ENCODE measurements at places on chromosomes 6 and 20.

DNA sequence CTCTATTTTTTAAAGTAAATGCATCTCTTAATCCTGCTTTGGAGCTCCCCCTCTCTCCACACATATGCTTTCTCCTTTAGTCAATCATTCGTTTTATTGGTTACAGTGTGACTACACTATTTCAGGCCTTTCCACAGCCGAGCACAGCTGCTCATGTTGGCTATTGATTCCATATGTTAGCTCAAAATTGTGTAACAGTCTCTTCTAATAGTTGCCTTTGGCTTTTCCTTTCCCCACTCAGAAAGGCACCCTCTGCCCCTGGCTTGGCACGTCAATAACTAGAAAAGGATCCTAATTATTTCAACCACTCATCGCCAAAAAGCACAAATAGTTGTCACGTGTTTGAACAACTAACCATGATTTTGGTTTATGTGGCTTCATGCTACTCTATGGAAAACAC, 410.3 kb upstream of the SLC35B3 start:
- no peak for DNase-seq

GRCh38 chr20:2688041-2688591, 4.5 kb upstream of the EBF4 start:
- peak; percentile 79 for DNase-seq

DNA sequence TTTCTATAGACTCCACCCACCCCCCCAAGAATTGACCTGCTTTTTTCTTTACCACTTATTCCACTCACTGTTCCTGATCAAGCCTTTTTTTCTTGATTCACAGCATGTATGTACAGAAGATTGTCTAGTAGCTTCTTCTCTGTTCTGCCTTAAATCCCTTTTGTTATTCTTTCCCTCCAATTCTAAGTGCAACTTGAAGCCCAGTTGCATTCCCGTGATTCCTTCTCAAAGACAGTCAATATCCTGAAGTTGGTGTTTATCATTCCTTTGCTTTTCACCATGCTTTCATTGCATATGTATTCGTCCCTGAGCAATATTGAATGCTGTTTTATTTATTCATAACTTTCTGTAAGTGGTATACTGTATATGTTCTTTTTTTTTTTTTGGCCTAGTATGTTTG, 21.0 kb downstream of the XRN2 start:
- DNase-seq: no peak

DNA sequence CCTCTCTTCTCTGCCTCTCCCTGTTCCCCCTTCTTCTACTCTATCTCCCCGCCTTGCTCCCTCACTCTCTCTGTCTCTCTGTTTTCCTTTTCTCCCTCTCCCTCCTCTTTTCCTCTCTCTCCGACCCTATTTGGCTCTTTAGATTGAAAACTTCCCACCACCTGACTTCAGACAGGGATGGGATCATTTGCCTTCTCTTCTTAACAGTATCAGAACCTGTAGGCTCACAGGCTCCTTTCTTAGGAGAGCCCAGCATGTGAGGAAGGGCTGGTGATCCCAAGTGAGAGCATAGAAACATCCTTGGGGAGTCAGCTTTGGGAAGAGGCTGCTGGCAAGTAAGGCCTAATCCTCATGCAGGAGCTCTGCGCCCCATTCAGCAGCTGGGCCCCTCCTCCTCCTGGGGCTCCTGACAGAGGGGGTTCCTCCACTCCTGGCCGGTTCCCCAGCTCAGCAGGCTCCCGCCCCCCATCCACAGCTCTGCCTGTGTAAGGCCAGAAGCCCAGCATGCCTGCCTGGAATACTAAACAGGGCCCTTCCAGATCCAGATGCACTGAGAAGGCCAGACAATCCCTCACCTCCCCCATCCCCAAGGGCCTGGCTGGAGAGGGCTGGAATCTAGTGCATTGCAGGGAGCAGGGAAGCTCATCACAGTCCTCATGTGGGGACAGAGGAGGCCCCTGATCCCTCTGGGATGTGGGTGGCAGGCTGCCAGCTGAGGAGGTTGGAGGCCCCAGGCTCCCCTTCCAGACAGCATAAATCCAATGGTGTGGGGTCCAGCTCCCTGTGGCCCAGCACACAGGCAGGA, 93.4 kb downstream of the PTPRT start:
- DNase-seq: no peak

- no peak for DNase-seq
Observed at GRCh38 chr6:100504786-100505737, 40.3 kb upstream of the SIM1 start.

GRCh38 chr20:16864069-16864468, 115.9 kb downstream of the OTOR start:
- no peak for DNase-seq

- no peak for DNase-seq
Observed at GRCh38 chr6:2850538-2851113, 9.0 kb upstream of the SERPINB1 start.

DNA sequence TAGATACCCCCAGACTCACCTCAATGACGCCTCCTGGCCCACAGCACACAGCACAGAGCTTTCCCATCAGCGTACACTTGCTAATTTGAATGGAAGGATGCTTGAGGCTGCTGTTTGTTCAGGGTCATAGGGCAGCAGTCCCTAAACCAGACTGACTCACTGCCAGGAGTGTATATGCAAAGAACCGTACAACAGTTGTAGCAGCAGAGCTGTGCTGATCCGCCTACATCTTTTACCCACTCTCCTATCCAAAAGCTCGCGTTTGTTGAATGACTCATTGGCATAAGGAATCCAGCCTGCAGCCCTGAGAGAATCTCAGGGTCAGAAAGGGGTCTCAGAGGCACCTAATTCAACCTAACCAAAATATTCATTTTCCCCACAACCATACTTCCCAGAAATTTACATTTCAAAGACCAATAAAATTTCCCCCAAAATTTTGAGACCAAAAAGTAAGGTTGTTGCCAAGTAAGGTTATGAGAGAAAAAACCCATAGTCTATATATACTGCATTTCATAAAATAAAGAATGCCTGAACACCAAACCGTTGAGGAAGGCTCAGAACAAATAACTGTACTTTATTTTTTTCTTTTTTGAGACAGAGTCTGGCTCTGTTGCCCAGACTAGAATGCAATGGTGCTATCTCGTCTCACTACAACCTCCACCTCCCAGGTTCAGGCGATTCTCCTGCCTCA, 35.3 kb upstream of the CCND3 start:
- DNase-seq: peak; percentile 40

GRCh38 chr6:21395121-21395520, 198.4 kb upstream of the SOX4 start:
- no peak for DNase-seq

DNA sequence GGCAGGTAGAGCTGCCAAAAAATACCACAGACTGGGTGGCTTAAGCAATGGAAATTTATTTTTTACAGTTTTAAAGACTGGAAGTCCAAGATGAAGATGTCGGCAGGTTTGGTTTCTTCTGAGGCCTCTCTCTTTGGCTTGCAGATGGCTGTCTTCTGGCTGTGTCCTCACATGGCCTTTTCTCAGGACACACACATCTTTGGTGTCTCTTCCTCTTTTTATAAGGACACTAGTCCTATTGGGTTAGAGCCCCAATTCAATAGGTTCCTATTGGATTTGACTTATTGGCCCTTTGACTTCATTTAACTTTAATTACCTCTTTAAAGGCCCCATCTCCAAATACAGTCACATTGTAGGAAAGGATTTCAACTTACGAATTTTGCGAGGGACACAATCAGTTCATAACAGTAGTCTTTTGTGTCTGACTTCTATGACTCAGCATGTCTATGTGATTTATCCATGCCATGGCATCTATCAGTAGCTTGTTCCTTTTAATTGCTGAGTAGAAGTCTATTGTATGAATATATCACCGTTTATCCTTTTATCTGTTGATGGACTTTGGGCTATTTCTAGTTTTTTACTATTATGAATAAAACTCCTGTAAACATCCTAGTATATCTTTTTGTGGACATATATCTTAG, 11.0 kb upstream of the TCP11 start:
- DNase-seq: no peak

GRCh38 chr6:121142093-121142492, 192.2 kb downstream of the TBC1D32 start:
- no peak for DNase-seq

DNA sequence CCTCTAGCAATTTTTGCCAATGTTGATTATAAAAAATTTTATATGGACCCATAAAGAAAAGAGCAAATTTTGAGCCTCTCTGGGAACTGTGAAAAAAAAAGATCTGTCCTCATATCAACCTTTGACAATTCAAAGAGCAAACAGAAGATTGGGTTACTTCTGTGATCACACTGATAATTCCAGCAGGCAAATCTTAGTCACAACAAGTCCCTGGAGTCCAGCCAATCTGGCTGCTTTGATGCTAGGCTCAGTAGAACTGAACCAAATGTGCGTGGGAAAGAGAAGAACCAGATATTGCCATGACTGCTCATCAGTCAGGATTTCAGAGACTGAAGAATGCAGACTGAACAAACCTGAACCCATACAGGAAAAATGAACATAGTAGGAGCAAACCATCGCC, 438.4 kb upstream of the FLRT3 start:
- DNase-seq: no peak

- no peak for DNase-seq
Observed at GRCh38 chr20:46683011-46683667, 6.1 kb downstream of the TP53RK start.

DNA sequence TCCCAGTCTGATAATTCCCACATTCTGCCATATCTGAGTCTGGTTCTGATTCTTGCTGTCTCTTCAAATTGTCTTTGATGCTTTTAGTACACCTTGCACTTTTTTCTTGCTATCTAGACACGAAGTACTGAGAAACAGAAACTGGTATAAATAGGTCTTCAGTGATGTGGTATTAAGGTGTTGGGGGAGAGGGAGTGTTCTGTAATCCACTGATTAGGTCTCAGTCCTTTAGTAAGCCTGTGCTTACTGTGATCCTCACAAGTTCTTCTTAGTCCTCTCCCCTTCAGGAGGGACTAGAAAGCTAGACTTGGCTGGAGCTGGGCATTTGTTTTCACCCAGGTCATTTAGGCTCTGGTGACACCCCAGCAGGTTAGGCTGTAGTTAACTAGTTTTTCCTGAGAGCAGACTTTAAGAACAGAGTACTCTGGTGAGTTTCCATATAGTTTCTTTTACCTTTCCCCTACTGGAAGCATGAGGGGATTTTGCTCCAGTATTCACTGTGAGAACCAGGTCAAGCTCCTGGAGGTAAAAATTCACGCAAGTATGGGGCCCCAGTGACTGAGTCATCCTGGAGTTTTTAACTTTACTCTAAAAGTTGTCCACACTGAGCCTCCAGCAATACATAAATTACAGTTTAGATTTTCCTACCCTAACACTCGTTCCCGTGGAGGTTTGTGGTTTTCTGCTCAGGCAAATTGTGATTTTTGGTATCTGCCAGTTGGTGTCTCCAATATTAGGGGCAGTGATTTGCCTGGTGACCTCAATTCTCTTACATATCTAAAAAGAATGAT, 154.6 kb downstream of the CDKAL1 start:
- no peak for DNase-seq

GRCh38 chr6:137749696-137750211, 117.3 kb upstream of the TNFAIP3 start:
- no peak for DNase-seq

DNA sequence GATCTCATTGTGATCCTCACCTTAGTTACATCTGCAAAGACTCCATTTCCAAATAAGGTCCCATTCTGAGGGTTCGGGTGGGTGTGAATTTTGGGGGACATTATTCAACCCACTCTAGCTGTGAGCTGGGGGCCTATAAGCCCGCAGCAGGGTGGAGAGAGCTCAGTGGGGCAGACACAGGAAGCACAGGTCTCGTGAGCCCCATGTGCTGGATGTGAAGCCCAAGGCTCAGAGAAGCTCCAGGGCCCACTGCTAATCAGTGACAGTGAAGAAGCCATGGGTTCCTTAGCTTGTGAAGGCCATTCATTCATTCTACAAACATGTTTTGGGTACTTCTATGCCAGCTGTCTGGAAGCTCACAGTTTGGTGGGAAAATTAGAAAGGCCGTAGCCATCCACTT, 47.5 kb downstream of the CHMP4B start:
- DNase-seq: no peak

DNA sequence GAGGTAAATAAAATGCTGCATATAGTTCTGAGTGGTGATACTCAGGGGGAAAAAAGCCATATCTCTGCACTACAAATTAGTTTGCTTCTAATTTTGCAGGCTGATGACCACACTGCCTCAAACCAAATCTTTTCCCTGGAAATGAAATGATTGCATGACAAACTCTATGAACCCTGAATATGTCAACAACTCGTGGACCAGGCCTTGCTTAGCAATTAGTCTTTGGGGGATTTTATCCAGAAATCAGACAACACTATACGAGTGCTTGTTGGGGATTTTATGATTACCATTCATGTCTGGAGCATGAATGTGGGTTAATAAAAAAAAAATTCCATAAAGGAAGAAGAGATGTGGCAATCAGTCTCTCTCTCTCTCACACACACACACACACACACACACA, 42.0 kb downstream of the SOBP start:
- DNase-seq: no peak

DNA sequence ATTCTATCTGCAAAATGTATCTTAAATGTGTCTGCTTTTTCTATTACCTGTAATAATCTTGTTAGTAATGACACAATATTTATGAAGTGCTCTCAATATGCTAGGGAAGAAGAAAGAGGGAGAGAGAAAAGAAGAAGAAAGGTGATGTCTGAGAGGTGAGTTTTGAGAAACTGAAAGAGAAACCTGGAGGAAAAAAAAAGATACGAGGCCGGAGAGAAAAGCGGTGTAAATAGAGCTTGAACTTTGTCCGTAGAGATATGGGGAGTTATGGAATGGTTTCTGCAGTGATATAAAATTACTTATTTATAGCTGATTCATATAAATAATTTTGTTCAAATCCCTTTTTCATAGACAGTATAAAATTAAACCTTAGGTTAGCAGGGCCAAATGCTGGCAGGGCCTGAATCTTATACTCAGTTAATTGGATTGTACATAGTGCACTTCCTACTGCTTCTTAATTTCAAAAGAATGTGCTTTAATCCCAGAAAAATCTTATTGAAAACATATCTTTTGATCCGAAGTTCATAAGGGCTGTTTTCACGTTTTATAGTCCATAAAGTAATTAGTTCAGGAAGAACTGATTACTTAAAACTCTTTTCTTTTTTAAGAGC, 43.0 kb downstream of the MYB start:
- DNase-seq: no peak

GRCh38 chr20:33655164-33655563, 7.0 kb upstream of the C20orf144 start:
- peak; percentile 4 for DNase-seq

DNA sequence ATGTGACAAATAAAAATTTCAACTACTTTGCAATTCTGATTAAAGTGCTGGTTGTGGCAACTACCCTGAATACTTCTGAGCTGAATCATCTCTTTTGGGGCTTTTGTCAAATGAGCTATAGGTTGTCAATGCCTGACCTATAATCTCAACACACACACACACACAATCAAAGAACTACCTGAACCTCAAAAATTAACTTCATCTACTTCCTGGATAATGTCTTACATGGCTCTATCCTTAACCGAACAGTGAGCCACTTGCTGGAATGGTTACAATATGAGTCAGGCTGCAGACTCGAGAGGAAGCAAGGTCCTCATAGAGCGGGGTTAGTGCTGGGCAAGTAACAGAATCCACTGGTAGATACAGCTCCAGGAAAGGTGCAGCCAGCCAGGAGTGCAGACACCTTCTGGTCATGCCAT, 70.6 kb upstream of the DST start:
- no peak for DNase-seq

Measured in activated naive CD4-positive, alpha-beta T cell treated with anti-CD3 and anti-CD28 coated beads, Interleukin-2, amount 50 U/mL, for 16 hours (primary cell).